ENCODE measurements at places on chromosomes 7 and 10.
A peak's percentile ranks its signal among the peaks of the same experiment; 100 is the strongest.

GRCh38 chr10:132551093-132551807 is 13.7 kb downstream of the INPP5A start:
- DNase-seq = no peak

- DNase-seq = no peak
Observed at GRCh38 chr10:87534173-87534858, 29.6 kb downstream of the MINPP1 start.

GRCh38 chr7:88599528-88599927 is 160.0 kb upstream of the ZNF804B start:
- DNase-seq = no peak

GRCh38 chr10:86123715-86124114 is 242.9 kb downstream of the GRID1 start:
- DNase-seq = no peak

- DNase-seq = no peak
Observed at GRCh38 chr10:6269953-6270867, 67.5 kb downstream of the PFKFB3 start.

DNA sequence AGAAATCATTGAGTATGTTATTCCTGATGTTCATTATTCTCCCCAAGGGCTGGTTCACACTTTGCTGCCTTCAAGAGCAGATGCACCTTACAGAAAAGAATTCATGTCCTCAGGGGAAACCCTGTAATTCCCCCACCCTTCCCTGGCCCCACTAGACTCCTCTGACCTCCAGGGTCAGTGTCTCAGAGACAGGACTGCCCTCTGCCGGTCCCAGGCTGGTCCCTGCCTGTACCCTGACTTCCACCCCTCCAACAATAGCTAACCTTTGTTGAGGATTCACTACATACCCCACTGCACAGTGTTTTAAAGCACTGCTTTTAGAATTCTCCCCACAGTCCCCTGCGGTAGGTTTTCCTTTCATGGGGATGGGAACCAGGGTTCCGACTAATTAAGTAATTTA is 4.4 kb upstream of the SEPHS1 start:
- DNase-seq = no peak

DNA sequence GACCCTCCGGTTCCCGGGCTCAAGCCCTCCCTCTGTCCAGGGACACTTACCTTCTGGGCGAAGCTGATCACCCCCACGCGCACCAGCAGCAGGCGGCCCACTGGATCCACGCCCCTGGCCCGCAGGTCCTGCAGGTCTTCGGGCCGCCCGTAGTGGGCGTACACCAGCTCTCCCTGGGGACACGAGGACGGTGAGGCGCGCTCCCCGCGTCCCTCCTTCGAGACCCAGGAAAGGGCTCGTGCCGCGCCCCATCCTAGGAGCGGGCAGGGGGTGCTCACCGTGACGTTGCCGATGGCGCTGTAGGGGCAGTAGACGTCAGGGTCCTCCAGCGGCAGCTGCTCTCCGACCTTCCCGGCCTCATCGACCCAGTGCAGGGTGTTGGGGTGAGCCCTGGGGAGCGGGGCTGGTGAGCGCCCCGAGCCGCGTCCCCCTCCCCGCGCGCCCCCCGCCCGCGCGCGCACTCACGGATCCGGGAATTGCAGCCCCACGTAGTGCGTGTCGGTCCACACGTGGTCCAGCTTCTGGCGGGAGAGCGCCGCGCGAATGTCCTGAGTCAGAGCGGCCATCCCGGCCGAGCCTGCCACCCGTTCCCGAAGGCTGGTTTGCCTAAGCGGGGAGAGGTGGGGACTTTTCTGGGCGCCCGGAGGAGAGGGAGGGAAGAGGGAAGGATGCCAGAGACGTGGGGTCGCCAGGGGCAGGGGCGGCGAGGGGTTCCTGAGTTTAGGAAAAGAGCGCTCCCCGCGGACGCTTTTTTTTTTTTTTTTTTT is 8.2 kb downstream of the TFR2 start:
- peak; percentile 52 for DNase-seq

DNA sequence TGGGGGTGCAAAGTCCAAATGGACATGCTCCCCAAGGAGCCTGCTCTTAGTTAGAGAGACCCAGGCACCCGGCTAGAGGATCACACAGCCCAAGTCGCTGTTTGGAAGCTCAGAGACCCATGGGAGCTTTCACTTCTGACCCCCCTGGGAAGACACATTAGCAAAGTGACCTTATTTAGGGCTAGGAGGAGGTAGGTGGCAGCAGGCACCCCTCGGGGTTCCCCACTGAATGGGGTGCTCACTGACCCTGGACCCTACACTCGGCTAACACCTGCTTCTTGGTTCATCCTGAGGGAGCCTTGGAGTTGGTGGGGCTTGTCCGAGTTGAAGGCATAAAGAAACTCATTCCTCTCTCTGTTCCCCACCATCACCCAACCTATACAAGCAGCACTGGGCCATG is 27.1 kb upstream of the HABP2 start:
- DNase-seq = no peak

GRCh38 chr10:17865351-17865750 is 56.2 kb downstream of the MRC1 start:
- DNase-seq = no peak

DNA sequence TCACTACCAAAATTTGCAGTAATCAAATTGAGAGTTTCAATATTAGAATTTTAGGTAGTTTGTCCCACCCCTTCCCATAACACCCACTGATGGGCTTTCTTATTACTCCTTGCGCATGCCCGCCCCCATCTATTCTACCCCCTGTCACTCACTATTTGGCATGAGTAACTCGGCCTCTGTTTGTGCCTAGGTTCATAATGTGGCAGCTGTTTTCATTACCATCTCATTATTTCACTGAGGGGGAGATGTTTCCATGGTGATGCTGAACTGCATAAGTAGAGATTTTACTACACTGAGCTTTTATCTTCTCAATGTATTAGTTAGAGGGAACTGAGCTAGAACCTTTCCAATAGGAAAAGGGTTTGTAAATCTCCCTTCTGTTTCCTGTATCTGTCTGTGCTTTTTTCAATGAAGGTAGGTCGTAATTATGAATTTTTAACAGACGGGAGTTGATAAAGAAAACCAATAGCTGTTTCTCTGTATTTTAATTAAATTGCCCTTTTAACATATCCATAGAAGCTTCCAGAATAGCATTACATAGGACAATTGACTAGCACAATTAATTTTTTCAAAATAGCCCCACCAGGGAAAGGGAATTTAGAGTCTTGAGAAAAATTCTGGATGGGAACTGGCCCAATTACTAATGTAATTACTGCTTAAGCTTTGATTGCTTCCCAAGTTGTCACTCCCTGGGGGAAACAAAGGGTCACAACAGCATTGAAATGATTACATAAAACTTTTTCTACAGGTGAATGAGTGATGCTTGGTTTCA is 33.4 kb downstream of the PRPS1L1 start:
- DNase-seq = no peak

DNA sequence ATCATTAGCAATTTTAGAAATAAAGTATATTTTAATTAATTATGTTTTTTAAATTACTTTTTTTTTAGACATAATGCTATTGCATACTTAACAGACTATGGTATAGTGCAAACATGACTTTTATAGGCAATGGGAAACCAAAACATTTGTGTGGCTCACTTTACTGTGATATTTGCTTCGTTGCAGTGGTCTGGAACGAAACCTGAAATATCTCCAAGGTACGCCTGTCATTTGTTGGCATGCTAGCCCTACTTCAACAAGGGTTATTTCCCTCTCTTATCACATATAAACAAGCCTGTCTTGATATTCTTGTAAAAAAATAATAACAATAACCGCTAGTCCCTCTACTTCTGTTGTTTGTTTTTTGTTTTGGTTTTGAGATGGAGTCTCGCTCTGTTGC is 74.2 kb downstream of the TYW1B start:
- DNase-seq = no peak

GRCh38 chr7:95974108-95974507 is 201.8 kb downstream of the DYNC1I1 start:
- DNase-seq = no peak

DNA sequence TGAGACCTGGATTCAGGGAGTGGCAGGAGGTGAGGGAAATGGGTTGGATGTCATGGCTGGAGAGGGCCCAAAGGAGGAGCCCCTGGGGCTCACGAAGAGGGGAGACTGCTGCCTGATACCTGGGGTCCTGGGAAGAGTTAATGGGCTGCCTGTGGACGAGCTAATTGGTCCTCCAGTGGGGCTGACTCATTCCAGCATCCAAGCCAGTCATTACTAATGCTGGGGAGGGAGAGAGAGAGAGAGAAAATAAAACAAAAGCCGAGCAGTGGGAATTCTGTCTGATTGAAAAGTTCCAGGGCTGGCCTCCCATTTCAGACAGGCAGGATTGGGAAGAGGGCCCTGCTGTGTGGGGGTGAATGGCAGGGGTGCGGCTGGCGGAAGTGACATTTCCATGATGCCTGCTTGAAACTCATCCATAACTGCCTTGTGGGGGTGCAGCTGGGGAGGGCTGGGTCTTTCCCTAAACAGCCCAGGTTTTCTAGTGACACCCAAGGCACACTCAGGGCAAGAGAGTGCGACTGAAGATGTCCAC is 297.8 kb downstream of the RPS24 start:
- no peak for DNase-seq

- no peak for DNase-seq
Observed at GRCh38 chr7:36287371-36288241, 102.1 kb upstream of the ANLN start.

DNA sequence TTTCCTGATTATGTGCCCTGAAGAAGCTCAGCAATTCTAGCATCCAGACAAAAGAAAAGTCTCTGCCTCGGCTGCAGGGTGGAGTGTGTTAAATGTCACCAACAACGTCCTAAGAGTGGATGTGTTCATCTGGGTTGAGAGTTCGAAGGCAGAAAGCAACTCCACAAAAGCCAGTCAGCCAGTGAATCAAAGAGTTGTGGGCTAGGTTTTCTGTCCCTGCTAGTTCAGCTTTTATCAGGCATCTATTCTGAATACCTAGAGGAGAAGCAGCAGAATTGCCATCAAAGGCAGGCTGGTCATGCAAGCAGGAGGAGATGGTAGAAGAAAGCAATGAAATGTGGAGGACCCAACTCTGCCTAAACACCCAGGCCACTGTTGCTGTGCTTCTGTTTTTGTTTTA is 205.2 kb downstream of the KLF6 start:
- no peak for DNase-seq

DNA sequence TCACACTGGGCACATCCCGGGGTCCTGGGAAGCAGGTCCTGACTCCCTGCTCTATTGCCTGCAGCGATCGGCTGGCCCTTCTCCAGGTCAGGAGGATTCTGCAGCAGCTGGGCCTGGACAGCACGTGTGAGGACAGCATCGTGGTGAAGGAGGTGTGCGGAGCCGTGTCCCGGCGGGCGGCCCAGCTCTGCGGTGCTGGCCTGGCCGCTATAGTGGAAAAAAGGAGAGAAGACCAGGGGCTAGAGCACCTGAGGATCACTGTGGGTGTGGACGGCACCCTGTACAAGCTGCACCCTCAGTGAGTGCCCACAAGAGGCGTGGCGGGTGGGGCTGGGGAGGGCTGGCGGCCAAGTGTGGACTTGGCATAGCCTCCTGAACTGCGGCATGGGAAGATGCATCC is 12.8 kb upstream of the HK1 start:
- DNase-seq = no peak

GRCh38 chr7:155862123-155862892 is 50.0 kb upstream of the SHH start:
- DNase-seq = peak; percentile 40

GRCh38 chr7:10707519-10707918 is 266.2 kb upstream of the PHF14 start:
- DNase-seq = no peak

GRCh38 chr10:120997313-120997712 is 146.2 kb downstream of the WDR11 start:
- no peak for DNase-seq

GRCh38 chr7:409339-410281 is 110.0 kb downstream of the PDGFA start:
- DNase-seq = no peak

DNA sequence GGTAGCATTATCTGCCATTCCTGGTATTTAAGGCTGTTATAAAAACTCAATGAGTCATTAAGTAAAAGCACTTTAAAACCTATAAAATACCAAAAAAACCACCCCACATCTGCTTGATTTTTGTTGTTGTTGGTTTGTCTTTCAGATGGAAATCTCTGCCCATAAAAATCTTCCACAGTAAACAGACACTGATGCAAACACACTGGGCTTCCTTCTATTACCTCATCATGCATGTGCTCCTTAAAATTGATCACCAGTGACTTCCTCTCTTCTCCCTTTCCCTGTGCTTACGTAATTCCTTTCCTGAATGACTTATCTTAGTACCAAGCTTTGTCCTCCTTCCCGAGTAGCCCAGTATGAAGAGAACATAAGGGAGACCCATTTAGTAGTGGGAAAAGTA is 167.2 kb downstream of the EVX1 start:
- DNase-seq = no peak

DNA sequence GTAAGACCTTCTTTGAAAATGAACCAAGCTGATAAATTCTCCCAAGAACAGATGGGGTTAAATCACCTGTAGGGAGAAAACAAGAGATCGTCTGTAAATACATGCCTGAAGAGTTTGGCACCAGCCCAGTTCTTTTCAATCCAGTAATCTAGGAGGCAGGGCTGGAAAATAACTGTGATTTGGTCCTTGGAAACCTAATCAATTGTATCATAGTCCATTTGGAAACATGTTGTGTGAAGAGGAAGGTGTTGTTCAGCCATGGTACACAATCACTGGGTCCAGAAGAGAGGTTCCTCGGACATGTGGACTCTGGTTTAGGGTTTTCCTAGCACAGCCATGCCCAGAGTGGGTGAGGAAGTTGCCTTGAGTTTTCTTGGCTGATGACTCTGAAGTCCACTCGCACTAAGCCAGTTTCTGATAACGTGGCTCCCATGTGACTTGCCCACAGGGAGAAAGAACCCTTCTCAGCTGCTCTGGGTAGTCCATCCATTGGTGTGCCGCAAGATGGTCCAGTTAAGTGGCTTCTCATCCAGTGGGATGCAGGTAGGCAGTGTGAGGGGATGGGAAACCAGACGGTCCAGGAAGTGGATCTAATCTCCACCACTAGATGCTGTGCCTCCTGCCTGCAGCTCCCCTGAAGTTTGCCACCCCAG is 5.1 kb downstream of the BLNK start:
- no peak for DNase-seq

- DNase-seq = no peak
Observed at GRCh38 chr7:48262606-48263310, 91.5 kb downstream of the ABCA13 start.
